Hair follicle dermal papilla cell (primary cell): ENCODE measurements at places on chromosomes 1 and 21. TPM values are rescaled to one million over a fixed set of nuclear protein-coding genes. Genes with fewer than 3 reads are reported as not detected.

The FNDC10 gene
- total RNA-seq = 2.4 and 2.6 TPM in 2 replicates

The B4GALT3 gene
- total RNA-seq = 18.2 and 22.4 TPM in 2 replicates

The BRINP2 gene
- total RNA-seq = 0.12 and 0.32 TPM in 2 replicates

The CRNN gene
- total RNA-seq = not detected in 2 replicates

The REN gene
- total RNA-seq = not detected in 2 replicates

The UROD gene
- 105 and 112 TPM in 2 replicates for total RNA-seq

The SLC6A17 gene
- 0.24 and 0.97 TPM in 2 replicates for total RNA-seq

The AKR7A2 gene
- total RNA-seq = 69.8 and 87.4 TPM in 2 replicates

The TRNAU1AP gene
- 25.0 and 27.8 TPM in 2 replicates for total RNA-seq

The LCE3D gene
- not detected in 2 replicates for total RNA-seq

The C1orf94 gene
- total RNA-seq = under 0.01 TPM in 1 of 2 replicates, not detected in the other

The FABP3 gene
- 146 and 154 TPM in 2 replicates for total RNA-seq

The OR2L2 gene
- total RNA-seq = under 0.01 TPM in 1 of 2 replicates, not detected in the other

The AIM2 gene
- not detected in 2 replicates for total RNA-seq

The PGLYRP4 gene
- not detected in 2 replicates for total RNA-seq

The OR10J1 gene
- total RNA-seq = not detected in 2 replicates

The LIX1L gene
- 50.8 and 52.1 TPM in 2 replicates for total RNA-seq

The SPRR1B gene
- total RNA-seq = not detected in 2 replicates

The FAM167B gene
- total RNA-seq = 2.4 and 2.7 TPM in 2 replicates

The ORC1 gene
- 0.81 and 0.97 TPM in 2 replicates for total RNA-seq

The RGS1 gene
- not detected in 2 replicates for total RNA-seq

The TTC24 gene
- not detected in 2 replicates for total RNA-seq

The HS2ST1 gene
- 14.3 and 17.4 TPM in 2 replicates for total RNA-seq

The FBXO2 gene
- 1.8 and 2.4 TPM in 2 replicates for total RNA-seq

The AKNAD1 gene
- 0.49 TPM in 1 of 2 replicates, not detected in the other for total RNA-seq

The ZNF648 gene
- not detected in 2 replicates for total RNA-seq

The GPR3 gene
- total RNA-seq = 0.36 and 0.65 TPM in 2 replicates

The CCDC17 gene
- 0.61 and 3.1 TPM in 2 replicates for total RNA-seq

The ZNF496 gene
- 28.9 and 36.8 TPM in 2 replicates for total RNA-seq

The PSMA5 gene
- total RNA-seq = 31.3 and 47.8 TPM in 2 replicates

The NBPF20 gene
- 2.3 and 2.8 TPM in 2 replicates for total RNA-seq

The FGR gene
- total RNA-seq = 0.49 and 0.61 TPM in 2 replicates

The CSF1 gene
- total RNA-seq = 128 and 161 TPM in 2 replicates
